ENCODE measurements at places on chromosomes 2 and 18.

- no peak for DNase-seq
These were observed 516.6 kb upstream of the NXPH2 start for GRCh38 chr2:139296672-139297209.

GRCh38 chr18:5930789-5931188, 35.5 kb upstream of the TMEM200C start:
- no peak for DNase-seq

DNA sequence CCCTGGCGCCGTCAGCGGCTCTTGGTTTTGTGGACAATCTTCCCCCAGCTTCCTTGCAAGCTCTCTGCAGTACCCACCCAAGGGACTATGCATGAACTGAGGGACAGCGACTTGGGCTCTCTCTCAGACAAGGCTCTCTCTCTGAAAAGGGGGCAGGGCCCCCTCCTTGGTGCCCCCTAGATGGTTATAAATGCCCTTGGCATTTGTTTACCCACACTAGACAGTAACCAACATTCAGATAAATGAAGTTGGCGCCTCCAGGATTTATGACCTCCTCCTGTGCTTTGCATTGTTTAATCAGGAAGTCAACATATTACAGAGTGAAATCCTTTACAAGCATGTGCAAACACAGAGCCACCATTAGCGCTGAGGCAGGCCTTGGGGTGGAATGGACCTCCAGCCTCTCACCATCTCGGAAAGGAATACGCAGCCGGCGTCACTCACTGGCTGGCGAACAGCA, 547.4 kb upstream of the ID2 start:
- no peak for DNase-seq

- DNase-seq = no peak
These were observed 32.3 kb downstream of the SCN9A start for GRCh38 chr2:166343467-166343866.

GRCh38 chr2:187078297-187078696, 229.3 kb upstream of the ZSWIM2 start:
- DNase-seq = no peak

DNA sequence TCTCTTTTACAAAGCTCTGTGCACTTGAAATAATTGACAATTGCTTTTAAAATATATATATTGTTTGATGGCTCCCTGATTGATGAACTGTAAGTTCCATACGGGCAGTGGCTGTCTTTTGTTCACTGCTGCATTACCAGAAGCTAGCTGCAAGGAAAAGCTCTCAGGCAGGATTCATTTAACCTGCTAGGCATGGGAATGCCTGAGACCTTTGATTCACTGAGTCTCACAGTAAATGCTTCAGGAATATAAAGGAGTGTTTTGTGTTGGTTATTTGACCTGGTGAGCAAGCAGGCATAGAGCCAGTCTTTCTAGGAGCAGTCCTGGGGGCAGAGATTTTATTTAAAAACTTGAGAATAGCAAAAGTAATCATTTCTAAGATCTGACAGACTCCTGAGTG, 193.2 kb upstream of the ITGA4 start:
- no peak for DNase-seq

DNA sequence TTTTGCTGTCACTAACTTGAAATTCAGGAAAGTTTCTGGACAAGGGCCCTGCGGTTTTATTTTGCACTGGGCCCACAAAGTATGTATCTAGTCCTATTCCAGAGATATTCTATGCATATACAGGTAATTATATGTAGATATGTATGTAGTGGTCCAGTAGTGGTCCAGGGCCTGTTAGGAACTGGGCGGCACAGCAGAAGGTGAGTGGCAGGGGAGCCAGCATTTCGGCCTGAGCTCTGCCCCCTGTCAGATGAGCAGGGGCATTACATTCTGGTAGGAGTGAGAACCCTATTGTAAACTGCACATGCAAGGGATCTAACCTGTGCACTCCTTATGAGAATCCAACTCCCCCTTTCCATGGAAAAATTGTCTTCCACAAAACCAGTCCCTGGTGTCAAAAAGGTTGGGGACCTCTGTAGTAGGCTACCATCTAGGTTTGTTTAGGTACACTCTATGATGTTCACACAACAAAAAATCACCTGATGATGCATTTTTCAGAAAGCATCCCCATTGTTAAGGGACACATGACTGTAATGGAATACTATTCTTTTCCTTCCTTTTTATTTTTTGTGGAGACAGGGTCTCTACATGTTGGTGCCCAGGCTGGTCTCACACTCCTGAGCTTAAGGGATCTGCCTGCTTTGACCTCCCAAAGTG, 2.8 kb upstream of the PPP4R3B start:
- DNase-seq = no peak

GRCh38 chr2:241241669-241242068, 53.2 kb downstream of the ANO7 start:
- no peak for DNase-seq
